ENCODE measurements at places on chromosomes 6 and 20. TPM values are rescaled to one million over a fixed set of nuclear protein-coding genes. Genes with fewer than 3 reads are reported as not detected.

DNA sequence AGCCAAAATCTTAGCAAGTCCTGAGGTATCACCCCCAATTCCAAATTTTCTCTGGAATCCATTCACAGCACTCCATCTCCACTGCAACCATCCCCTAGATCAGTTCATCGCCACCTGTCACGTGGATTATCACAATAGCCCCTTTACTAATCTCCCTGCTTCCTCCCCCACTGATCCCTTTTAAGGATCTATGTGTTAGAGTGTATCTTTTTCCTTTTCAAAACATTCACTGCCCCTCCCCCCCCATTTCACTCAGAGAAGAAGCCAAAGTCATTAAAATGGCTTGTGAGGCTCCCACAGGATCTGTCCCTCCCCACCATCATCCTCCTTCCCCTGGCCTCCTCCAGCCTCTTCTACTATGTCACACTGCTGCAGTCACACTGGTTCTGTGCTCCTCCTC is 18.4 kb upstream of the SPAG4 start:
- DNase-seq, result no peak

- peak; percentile 39 for DNase-seq
These were observed 23.5 kb downstream of the UCKL1 start for GRCh38 chr20:63932606-63933160.

Gene FRK
- 0.10 TPM for total RNA-seq

DNA sequence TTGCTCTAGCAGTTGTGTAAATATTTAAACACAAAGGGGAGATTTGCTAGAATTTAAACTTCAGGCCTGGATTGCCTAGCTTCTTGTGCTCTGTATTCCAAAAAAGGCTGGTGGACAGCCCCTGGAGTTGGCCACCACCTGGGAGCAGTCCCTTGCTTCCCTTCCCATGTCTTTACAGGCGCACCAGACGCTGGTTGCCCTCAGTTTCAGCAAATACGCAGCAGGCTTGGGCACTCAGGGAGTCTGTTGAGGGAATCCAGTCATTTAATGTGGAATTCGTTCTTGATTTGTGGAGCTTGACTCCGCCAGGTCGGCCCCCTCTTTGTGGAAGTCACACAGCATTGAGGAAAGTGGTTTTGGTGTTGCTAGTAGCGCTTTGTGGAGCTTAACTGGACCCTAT is 156.8 kb downstream of the DTNBP1 start:
- DNase-seq, result no peak

DNA sequence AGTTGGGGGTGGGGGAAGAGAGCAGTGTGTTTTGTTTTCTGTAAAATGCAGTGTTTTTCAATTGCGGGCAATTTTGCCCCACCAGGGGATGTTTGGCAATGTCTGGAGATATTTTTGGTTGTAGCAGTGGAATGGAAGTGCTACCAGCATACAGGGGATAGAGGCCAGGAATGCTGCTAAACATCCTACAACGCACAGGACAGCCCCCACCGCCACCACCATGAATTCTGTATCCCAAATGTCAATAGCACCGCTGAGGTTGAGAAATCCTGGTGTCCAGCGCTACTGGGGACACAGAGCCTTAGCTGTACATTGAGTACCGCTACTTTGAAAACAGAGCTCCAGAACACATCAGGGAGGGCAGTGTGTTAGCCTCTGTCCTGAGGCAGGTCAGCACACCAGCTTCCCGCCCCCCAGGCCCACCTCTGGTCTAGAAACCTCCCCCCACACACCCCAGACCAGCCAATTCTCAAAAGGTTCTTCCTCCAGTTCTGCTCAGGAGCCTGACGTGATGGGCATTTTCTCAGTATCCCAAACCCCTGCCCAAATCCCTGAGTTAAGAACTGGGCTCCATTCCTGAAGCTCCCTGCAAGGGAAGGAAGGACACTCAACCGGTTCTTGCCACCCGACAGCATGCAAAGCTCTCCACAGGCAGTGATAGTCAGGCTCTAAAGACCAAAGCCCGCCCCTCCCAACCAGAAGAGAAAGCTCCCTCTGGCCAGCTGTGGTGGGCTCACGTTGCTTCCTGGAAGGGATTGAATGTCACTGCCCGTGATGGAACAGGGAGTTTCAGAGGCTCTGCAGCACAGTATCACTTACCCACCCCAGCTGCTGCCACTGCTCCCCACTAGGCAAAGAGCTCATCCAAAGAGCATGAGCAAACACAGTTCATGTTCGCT is 321.5 kb upstream of the JARID2 start:
- peak; percentile 67 for DNase-seq

- no peak for DNase-seq
These were observed 597.0 kb downstream of the EYS start for GRCh38 chr6:65110031-65110430.

Gene METTL24
- total RNA-seq, result 0.41 TPM

- DNase-seq, result no peak
These were observed 56.0 kb downstream of the SASH1 start for GRCh38 chr6:148398678-148399077.

- DNase-seq, result no peak
These were observed 203.6 kb upstream of the TBX18 start for GRCh38 chr6:84967965-84968364.

Gene GHRH
- total RNA-seq, result not detected

GRCh38 chr20:53037621-53038020 is 65.5 kb downstream of the TSHZ2 start:
- no peak for DNase-seq

DNA sequence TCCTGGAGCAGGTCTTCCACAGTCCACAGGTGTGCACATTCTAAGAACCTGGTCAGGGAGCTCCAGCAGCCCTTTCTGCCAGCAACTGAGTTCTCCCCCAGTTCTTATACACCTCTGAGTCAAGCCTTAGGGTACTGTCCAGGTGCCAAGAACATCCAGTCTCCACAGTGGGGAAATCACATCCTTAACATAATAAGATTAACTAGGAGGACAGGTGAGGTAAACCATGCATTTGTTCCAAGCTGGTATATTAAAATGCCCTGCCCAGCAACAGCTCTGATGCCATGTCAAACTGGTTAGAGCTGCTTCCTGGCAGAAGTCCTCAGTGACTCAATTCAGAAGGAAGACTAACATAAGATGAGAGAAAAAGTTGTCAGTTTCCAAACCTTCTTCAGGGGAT is 303.9 kb upstream of the SGK1 start:
- no peak for DNase-seq

GRCh38 chr6:110683241-110683640 is 132.0 kb downstream of the CDK19 start:
- DNase-seq, result no peak

DNA sequence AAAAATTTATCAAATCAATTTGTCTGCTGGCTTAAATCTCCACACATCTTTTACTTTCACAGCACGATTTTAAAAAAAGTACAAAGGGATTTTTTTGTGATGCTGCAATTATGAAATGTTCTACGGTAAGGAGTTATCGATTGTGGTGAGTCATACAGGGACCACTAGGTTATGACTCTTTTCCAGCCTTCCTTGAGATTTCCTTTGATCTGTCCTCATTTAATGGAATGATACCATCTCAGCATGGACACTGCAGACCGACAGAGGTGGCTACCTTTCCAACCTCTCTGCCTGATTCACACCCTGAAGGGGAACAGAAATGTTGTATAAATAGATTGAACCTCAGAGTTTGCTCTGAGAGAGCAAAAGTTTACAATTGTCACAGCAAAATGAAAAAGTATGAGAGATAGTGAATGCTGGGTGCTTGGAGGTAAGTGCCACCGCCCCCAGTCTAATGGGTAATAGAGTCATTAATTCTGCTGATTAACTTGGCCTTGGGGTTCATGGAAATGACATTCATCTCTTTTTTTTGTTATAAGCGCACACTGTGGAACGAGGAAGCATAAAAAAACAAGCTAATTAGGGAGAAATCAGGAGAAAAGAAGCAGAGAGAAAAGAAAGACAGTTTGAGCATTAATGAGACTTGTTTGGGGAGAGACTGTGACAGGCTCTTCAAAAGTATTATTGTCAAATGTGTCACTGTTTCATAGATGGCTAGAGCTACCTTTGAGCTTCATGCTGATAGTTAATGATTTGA is 306.0 kb downstream of the RNF144B start:
- DNase-seq, result no peak

- peak; percentile 90 for DNase-seq
These were observed 5.3 kb upstream of the HSPA1B start for GRCh38 chr6:31822036-31822821.

DNA sequence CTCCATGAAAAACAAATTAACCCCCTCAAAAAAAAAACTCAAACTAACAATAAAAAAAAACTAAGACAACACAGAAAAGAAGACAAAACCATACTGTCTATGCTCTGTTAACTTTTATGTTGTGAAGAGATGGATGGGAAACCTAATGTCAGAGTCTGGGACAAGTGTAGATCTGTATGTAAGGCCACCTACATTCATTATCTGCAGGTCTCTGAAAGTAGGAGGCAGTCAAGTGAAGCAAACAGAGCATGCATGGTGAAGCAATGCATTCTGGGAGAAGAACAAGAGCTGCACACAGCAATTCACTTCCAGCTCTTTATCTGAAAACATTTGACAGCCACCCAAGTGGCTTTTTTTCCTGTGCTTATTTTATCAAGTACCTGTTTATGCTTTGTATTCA is 452.0 kb downstream of the EPHA7 start:
- DNase-seq, result no peak

- DNase-seq, result no peak
These were observed 65.3 kb downstream of the EDN3 start for GRCh38 chr20:59365611-59366285.

DNA sequence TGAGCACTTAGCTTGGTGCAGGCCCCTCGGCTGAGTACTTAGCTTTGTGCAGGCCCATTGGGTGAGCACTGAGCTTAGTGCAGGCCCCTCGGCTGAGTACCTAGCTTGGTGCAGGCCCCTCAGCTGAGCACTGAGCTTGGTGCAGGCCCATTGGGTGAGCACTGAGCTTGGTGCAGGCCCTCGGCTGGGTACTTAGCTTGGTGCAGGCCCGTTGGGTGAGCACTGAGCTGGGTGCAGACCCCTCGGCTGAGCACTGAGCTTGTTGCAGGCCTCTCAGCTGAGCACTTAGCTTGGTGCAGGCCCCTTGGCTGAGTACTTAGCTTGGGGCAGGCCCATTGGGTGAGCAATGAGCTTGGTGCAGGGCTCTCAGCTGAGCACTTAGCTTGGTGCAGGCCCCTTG is 387.1 kb downstream of the THBS2 start:
- no peak for DNase-seq

Gene ANKRD60
- not detected for total RNA-seq

Measured in H7 (cell line).